ENCODE measurements at places on chromosomes 6 and 20.

DNA sequence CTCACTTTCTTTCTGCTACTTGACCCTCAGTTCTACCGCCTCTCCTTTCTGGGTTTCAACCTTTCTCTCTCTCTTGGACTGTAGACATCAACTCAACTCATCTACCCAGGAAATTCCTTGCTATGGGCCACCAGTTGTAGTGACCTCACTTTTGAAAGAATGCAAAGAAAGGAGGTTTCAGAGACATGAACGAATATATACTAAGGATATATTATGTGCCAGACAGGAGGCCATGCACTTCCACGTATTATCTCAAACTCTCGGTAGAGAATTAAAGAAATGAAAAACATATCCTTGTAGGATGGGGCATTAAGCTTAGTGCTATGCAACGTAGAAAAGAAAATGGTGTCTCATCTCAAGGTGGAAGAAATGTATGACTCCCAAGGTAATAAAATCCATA lies 67.3 kb upstream of the NT5E start:
- DNase-seq = no peak

- no peak for DNase-seq
Measured at GRCh38 chr6:62775427-62776022, 435.7 kb upstream of the FKBP1C start.

DNA sequence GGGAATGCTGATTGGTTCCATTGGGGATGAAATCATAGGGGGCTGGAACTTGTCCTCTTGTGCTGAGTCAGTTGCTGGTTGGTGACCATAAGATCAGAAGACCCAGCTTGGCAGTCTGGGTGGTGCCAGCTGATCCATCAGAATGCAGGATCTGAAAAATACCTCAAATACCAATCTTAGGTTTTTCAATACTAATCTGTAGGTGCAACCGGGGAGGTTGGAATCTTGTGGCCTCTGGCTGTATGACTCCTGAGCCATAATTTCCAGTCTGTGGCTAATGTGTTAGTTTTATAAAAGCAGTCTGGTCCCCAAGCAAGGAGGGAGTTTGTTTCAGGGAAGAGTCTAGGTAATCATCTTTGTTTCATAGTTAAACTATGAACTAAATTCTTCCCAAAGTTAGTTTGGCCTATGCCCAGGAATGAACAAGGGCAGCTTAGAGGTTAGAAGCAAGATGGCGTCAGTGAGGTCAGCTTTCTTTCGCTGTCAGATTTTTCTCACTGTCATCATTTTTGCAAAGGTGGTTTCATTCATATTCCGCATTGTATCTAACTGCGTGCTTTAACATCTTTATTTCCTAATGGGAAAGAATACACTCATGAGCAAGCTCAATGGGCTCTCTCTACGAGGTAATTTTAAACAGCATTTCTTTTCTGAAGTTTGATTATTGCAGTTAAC lies 2.0 kb downstream of the ARMH2 start:
- DNase-seq = no peak

DNA sequence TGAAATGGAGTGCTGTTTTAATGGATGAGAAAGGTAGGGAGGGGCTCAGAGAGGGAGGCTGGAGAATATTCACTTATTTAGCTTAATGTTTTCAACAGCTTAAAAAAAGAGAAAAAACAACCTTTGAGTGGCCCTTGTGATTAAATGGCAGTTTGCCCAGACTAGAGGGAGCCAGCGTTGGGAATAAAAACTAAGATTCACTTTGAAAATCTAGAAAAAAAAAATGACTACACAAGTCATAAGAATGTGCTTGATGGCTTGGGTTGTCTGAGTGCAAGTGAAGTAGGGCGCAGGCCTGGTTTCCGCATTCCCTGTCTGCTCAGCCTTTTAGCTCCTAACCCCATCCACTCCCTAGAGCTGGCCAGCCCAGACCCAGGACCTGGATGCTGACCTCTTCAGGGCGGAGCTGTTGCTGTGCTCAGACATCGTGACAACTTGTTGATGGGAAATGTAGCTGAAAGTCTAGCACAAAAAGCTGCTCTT lies 28.9 kb downstream of the UTRN start:
- no peak for DNase-seq

DNA sequence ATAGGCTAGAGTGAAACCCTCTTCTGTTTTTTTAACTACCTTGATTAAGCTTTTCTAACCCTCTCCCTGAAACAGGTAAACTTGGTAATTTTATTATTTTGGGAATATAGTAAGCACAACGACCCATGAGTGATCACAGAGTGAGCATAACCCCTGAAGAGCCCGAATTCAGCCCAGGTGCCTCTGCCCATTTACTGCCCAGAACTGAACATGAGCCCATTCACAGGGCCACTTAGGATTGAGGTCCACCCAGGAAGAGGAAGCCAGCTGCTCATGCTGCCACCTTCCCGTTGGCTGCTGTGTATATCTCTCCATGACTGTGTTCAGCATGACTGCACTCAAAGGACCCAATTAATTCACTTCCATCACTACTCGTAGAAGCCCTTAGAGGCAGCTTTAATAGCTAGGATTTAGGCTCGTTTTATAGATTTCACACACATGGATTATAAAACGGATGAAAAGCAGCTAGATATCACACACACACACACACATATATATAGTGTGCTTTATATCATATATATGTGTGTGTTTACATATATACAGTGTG lies 8.3 kb upstream of the PDE10A start:
- DNase-seq = no peak

DNA sequence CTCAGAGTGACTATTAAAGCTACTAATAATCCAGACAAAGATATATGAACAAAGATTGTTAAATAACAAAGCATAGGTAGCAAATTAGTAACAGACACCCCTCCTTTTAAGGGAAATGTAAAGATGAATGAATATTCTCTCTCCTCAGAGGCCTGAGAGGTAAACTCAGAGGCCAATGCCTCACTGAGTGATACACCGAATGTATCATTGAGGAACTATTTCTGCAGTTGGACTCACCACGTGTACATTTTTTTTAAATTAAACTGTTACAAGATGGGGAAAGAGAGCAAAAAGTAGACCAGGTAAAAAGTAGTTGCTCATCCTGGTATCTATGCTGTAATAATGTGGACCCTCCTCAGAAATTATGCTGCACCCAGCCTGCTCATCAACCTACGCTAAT lies 72.3 kb upstream of the IPCEF1 start:
- no peak for DNase-seq

GRCh38 chr6:75588948-75589347 lies 12.7 kb upstream of the SENP6 start:
- DNase-seq = no peak

DNA sequence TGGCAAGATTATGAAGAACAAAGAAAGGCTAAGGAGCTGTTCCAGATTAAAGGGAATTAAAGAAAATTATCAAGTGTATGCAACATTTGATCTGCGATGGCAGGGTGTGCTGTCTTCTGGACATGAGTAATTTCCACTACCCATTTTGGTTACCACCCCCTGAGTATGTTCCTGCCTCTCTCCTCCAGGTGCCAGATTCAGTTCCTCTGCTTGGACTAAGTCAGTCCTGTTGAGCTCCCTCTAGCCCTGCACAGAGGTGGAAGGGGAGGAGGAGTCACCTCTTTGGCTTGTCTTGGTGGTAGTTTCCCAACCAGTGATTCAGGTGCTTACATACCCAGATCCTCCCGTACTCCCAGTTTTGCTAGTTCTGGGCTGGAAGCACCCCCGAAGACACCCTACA lies 22.2 kb upstream of the SNRPB2 start:
- DNase-seq = no peak

DNA sequence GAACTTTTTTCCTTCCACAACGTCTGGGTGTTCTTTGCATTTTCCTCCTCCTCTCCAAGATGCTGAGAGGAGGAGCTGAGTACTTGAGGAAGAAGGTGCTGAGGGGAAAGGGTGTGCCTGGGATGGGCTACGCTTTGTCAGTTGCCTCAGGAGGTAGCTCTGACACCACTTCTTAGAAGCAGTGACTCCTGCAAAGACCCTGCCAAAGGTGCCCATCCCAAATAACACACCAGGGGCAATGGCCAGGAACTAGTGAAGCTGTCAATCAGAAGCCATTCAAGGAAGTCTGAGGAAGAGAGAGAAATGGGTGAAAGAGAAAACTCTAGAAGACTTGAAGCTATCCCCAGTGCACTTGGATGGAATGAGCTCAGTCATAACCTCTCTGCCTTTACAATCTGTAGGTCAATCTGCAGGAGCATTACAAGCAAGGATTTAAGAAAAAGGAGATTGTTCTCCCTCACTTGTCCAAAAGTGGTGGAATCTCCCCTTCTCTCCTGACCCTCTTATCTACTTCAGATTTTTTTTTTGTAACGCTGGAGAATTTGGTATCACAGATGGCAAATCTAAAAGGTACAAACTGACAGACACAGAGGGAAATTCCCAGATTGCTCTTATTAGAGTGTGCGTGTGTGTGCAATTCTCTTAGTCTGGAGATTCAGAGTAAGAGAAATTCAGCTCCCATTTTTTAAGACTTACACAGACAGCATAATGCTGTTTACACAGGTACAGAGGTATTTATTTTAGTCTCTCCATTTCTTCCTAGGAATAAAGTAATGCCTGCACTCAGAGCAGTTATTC lies 242.6 kb downstream of the GMPR start:
- no peak for DNase-seq

DNA sequence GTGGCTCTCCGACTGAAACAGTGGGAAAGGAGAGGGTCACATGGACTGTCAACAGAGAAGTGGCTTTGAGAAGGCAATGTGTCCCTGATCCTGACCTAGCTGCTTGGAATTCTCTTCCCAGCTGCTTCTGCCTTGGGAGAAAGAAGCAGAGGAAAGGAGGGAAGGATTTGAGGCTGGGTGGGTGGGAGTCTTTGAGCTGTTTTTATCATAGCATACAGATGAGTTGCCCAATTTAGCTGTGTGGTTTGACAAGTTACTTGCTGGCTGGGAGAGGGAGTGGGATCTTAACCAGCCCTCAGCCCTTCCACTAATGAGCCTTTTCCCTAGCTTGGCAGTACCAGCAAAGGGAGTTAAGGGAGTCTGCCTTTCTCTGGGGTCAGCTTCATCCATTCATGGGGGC lies 51.1 kb upstream of the MYL9 start:
- DNase-seq = no peak

DNA sequence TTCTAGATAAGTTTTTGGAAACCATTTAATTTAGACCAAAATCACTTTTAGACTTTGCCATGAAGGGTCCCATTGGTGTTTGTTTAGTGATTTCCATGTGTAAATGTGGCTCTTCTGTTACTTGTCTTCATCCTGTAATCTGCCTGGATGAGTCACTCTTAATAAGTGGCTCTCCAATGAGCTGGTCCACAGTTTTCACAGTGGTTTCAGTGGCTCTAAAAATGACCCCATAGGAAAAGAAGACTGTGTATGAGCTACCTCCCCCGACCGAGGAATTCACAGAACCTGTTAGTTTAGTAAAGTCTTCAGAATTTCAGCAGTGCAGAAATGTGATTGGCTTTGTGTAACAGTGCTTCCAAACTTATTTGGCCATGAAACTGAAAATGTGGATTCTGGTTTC lies 492.0 kb upstream of the MARCKS start:
- DNase-seq = no peak

DNA sequence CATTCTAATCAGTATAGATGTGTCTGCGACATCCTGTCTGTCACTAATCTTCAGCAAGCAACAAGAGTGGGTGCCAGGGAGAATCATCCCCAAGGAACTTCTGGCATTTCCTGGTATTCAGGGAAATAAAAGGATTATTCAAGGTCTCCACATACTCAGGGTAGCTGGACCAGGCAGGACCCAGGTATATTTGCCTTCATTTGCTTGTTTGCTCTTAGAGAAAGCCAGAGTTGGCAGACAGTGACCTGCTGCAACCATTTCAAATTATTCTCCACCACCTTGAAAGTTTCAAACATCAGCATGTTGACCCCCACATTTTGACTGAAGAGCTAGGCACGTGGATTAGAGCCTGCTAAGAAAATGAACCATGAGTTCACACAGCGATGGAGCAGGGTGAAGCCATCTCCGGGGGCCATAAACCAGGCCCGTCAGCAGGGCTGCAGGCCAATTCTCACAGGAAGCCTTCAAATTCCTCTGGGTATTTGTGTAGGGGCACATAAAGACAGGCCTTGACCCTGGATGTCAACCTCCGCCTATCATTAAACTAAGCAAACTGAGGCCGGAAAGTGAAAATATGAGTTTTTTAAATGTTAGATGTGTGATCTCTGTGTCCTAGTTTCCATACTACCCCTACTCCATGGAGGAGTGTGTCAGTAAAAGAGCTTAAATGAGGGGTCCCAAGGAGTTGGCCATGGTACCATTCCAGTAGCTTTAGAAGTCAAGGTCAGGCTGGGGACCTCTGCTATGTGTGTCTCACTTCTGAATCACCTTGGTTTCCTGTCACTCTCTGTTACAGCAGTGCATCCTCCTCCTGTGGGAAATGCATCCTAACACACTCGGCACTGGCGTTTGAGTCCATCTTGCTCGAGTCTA lies 32.9 kb downstream of the TRAM2 start:
- DNase-seq = no peak

- no peak for DNase-seq
Measured at GRCh38 chr6:1109134-1109533, 202.8 kb upstream of the FOXQ1 start.

GRCh38 chr6:89941031-89941762 lies 46.9 kb downstream of the GJA10 start:
- DNase-seq = no peak

DNA sequence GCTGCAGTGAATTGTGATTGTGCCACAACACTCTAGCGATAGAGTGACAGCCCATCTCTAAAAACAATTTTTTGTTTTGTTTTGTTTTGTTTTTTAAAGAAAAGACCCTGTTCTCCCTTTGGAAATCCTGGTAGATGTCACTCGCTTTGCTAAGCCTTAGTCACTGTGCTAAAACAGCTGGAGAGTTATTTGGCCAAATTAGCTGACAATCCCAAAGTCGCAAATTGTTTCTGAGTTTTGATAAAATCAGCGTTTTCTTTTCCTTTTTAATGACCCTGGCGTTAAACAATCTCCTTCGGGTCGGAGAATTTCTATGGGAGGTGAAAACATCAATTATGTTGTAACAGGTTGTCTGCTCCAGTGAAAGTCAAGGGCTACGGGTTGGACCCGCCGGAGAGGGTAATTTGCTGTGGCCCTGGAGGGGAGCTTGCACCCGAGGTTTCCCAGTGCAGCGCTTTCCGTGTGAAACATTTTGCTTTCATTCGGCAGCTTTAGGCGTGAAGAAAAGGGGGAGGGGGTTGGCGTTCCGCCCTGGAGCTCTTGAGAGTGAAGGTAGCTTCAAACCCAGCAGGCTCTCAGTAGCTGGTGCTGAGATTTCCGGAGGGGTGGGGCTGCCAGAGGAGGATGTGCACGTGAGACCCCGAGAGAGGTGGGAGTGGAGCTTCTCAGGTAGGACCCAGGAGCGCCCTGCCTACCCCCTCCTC lies 296.6 kb downstream of the PHACTR1 start:
- peak; percentile 47 for DNase-seq

DNA sequence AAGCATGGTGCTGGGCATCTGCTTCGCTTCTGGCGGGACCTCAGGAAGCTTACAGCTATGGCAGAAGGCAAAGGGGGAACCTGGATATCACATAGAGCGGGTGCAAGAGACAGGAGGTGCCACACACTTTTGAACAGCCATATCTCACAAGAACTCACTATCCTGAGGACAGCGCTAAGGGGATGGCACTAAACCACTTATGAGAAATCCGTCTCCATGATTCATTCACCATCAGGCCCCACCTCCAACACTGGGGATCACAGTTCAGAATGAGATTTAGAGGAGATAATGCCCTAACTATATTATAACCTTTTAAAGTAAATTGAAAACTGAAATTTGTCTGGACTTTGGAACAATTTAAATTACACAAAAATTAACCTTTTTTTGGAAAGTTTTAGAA lies 37.8 kb upstream of the SUMO4 start:
- DNase-seq = no peak

- DNase-seq = no peak
Measured at GRCh38 chr6:4567141-4567540, 209.1 kb upstream of the CDYL start.

GRCh38 chr20:59149678-59150504 lies 13.7 kb upstream of the ZNF831 start:
- DNase-seq = no peak

- no peak for DNase-seq
Measured at GRCh38 chr6:34155471-34156300, 9.8 kb upstream of the GRM4 start.

All from NCI-H2227 treated with DMSO at 0.1 percent for 48 hours (cell line).